ENCODE measurements at places on chromosomes 5 and 9.

GRCh38 chr9:127714020-127714750 is 1.3 kb downstream of the PTRH1 start:
- no peak for DNase-seq

- no peak for DNase-seq
These were observed 125.3 kb downstream of the ADAMTS2 start for GRCh38 chr5:179219661-179220620.

GRCh38 chr9:16180546-16180945 is 627.7 kb downstream of the CCDC171 start:
- no peak for DNase-seq

DNA sequence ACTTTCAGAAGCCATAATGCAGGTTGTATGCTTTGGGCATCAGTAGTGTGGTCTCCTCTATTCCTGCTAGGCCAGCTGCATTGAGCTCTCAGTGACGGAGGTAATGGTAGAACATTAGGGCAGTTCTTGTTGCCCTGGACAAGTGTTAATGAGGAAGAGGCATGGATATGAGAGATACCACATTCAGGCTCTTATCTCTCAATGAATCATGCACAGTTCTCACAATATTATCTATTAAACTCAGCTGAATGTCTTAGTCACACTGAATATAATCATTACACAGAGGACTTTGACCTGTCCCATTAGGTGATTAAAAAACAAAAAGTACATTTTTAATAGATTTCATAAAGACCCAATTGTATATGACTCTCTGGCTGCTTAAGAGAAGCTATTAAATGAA is 76.6 kb upstream of the SSBP2 start:
- no peak for DNase-seq

- no peak for DNase-seq
These were observed 147.2 kb upstream of the EFNA5 start for GRCh38 chr5:107817951-107818350.

- no peak for DNase-seq
These were observed 79.3 kb downstream of the RMI1 start for GRCh38 chr9:84059936-84060335.

DNA sequence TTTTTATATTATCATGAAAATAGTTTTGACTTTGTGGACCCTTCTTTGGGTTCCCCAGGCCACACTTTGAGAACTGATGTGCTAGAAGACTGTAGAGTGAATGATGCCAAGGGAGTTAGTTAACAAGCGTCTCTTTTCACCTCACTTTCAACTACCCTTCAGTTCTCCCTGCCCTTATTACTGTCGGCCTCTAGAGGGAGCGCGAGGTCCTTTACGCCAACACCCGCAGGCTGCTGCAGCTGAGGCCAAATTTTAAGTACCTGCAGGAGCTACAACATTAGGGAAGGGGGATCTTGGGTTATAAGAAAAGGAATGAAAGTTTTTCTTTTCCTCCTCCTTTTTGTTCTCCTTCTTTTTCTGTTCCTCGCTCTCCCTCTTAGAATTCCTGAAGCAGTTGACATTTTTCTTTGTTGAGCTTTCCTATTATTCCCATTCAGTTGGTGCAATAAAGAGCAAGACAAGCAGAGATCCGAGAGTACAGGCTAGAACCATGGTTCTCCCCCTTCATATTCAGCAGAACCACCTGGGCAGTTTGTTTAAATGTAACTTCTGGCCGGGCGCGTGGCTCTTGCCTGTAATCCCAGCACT is 84.0 kb downstream of the ZFAND5 start:
- peak; percentile 57 for DNase-seq

DNA sequence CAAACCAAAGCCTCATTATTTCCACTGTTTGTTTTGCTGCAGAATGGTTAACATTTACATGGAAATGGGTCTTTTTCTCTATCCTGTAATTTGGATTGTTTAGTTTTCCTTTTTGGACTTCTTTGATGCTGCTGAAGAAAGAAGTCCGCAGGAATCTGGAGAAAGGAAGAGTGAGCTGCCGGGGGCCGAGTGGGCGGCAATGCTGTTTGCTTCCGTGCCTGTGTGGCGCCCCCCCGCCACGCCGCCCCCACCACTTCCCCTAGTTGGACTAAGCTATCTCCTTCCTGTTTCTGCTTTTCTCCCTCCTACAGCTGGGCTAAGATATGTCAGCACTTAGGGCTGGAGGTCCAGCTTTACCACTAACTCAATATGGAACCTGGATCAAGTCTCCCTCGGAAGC is 39.7 kb downstream of the ACTL7B start:
- DNase-seq, result no peak

GRCh38 chr5:54514841-54515432 is 2.6 kb upstream of the SNX18 start:
- DNase-seq, result no peak

GRCh38 chr9:27586304-27586703 is 13.0 kb upstream of the C9orf72 start:
- no peak for DNase-seq

DNA sequence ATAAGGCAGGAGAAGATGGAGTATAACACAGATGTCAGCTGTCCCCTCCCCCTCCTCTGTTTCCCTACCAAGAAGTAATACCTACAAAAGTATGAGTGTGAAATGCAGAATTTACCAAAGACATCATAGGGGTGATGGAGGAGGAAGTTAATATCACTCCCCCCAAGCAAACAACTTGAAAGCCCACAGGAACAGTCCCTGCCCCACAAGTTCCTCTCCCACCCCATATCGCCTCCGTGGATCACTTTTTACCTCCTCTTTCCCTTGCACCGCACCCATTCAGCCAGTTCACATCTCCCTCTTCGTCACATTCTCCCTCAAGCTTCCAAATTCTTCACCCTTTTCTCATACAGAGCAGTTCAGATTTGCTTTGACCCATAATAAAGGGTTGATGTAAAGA is 7.0 kb upstream of the SIL1 start:
- no peak for DNase-seq

- no peak for DNase-seq
These were observed 215.5 kb downstream of the PDZD2 start for GRCh38 chr5:31854181-31855133.

DNA sequence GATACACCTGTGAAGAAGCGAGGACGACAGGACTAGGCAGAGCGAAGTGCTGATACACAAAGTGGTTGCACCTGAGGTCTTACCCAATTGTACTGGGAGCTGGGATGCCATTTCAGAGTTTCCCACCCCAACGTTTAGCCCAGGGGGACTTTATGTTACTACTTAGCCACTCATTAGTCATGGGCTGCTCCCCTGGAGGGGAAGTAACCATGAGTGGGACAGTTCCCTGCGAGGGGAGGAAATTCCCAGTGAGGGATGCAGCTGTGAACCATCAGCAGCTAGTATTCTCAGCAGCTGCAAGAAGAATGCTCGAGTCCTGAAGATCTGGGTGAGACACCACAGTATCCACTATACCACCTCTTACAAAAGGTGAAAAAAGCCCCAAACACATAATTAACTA is 93.7 kb upstream of the ACTBL2 start:
- no peak for DNase-seq

GRCh38 chr5:38463634-38464521 is 92.6 kb downstream of the LIFR start:
- DNase-seq, result no peak

DNA sequence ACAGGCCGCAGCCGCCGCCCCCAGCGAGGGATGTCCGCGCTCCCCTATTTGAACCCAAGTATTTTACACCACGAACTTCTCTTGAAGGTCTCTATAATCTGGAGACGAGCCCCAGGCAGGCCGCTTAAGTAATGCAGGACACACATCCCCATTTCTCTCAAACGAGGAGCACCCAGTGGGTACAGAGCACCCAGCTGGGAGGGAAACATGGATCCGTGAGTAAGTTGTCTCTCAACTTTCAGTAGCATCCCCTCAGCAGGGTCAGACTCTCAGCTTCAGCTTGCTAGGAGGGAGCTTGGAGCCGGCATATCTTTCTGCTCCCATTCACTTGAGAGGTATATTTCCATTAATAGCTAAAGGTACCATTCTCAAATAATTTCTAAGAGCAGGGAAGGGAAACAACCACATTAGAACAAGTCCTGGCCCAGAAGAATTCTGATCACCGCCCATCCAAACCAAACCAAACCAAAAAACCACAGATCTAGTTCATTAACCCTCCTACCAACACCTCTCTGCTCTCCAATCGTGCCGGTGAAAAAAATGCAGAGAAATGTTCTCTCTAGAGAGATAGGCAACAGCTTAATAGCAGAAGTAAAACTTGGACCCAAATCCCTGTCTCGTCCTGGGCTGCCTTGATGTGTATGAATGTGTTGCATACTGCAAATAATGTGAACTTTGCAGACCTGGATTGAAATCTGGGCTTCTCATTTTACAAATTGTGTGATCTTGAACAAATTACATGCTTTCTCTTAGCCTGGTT is 910 bp downstream of the TDRD7 start:
- DNase-seq, result peak; percentile 9

- DNase-seq, result no peak
These were observed 98.7 kb downstream of the RANBP17 start for GRCh38 chr5:170960567-170960966.

DNA sequence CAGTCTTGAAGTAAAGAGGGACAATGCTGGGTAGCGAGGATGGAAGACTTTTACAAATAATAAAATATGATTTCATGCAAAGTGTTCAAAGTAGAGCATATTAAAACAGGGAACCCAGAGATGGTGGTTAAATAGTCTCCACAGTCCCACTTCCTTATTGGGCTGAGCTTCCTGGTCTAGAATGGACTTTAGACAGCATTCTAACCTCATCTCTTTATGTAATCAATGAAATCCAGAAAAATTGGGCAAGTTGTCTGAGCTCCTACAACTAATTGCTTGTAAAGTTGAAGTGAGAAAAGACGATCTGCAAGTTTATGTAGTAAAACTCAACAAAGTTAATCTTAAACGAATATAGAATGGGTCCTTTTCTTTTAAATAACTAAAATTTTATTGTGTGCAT is 328.9 kb downstream of the PJA2 start:
- no peak for DNase-seq

DNA sequence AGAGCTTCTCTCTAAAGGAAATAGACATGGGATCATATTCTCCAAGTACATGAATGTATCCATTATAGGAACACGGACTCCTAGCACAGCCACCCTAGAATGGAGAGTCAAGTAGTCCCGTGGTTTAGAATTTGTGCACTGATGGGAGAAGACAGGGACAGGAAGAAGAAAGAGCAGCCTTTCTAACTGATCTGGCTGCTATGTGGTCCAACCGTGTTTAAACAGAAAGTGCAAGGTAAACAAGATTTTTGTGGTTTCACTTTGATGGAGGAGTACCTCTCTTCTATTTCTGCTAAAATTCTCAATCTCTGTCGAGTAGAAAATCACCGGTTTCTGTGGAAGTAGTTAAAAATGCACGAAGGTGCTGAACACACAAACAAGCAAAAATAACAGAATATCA is 171.3 kb downstream of the ST8SIA4 start:
- peak; percentile 53 for DNase-seq

GRCh38 chr5:102961671-102962070 is 158.3 kb downstream of the GIN1 start:
- DNase-seq, result no peak

DNA sequence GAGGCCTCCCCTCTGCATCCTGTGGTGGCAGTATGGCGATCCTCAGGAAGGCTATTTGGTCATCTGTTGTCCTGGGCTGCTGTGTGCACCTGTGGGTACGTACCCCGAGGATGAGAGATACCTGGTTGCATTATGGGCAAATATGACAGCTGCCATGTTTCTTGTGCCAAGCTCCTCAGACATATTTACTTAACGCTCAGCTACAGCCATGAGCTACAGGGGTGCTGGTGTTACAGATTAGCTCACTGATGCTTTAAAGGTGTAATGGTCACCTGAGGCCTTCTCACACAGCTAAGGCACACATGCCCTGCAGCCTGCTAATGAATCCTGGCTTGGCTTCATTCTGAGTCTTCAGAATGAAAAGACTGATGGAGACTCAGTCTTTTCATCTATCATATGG is 12.0 kb downstream of the NDST1 start:
- DNase-seq, result no peak

- no peak for DNase-seq
These were observed 319.2 kb downstream of the SLCO4C1 start for GRCh38 chr5:101976933-101977332.

- DNase-seq, result no peak
These were observed 3.3 kb upstream of the SH2D3C start for GRCh38 chr9:127781806-127782205.

DNA sequence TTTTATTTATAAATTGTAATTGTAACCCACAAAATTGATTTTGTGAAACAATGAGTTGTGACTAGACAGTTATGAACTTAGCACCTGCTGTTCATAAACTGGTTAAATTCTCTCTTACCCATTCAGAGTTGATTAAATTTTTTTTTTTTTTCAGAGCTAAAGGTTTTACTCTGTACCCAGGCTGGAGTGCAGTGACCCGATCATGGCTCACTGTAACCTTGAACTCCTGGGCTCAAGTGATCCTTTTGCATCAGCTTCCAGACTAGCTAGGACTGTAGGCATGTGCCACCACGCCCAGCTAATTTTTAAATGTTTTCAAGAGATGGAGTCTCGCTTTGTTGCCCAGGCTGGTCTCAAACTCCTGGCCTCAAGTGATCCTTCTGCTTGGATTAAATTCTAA is 1.9 kb downstream of the HSD17B4 start:
- DNase-seq, result no peak

GRCh38 chr5:101024299-101024698 is 121.2 kb upstream of the ST8SIA4 start:
- no peak for DNase-seq

- no peak for DNase-seq
These were observed 50.1 kb upstream of the PWWP2A start for GRCh38 chr5:160169326-160169725.

- DNase-seq, result no peak
These were observed 1000.5 kb downstream of the PTPRD start for GRCh38 chr9:9612270-9612669.

GRCh38 chr5:38189081-38189504 is 69.3 kb upstream of the EGFLAM start:
- DNase-seq, result no peak

- DNase-seq, result no peak
These were observed 423.8 kb downstream of the YTHDC2 start for GRCh38 chr5:113937301-113937700.

GRCh38 chr5:138469540-138470321 is 4.5 kb downstream of the EGR1 start:
- no peak for DNase-seq

GRCh38 chr9:15482146-15482545 is 28.6 kb downstream of the PSIP1 start:
- no peak for DNase-seq

- no peak for DNase-seq
These were observed 202.7 kb downstream of the ATP10B start for GRCh38 chr5:160649304-160649703.

DNA sequence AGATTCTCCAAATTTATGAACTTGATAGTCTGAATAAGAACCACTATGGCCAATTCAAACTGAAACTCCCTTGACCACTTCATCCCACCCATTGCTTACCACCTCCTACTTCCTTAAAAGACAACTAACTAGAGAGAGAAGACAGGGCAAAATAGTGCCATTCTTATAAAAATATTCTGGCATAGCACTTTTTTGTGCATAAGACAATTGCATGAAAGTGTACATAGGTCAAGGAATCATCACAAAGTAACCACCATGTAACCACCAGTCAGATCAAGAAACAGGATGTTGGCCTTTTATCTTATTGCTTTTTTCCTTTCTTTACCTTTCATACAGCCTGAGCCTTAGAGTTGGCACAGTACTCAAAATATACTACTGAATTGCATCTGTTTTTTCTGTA is 8.1 kb upstream of the ARSB start:
- DNase-seq, result no peak
